Left kidney (tissue), 8 donors: ENCODE measurements at places on chromosomes 3 and 15. TPM values are rescaled to one million over a fixed set of nuclear protein-coding genes. Genes with fewer than 3 reads are reported as not detected.

- no peak for DNase-seq
These were observed 6.7 kb downstream of the ZDHHC3 start for GRCh38 chr3:44969154-44969827.

Gene NPAP1
- polyA plus RNA-seq, result 2.1 TPM

- DNase-seq, result no peak
These were observed 359 bp downstream of the ARIH1 start for GRCh38 chr15:72474466-72474911.

Gene PLAAT1
- 3.6 TPM for polyA plus RNA-seq

Gene TGM5
- polyA plus RNA-seq, result not detected
